ENCODE measurements at places on chromosomes 3 and 15. TPM values are rescaled to one million over a fixed set of nuclear protein-coding genes. Genes with fewer than 3 reads are reported as not detected.

DNA sequence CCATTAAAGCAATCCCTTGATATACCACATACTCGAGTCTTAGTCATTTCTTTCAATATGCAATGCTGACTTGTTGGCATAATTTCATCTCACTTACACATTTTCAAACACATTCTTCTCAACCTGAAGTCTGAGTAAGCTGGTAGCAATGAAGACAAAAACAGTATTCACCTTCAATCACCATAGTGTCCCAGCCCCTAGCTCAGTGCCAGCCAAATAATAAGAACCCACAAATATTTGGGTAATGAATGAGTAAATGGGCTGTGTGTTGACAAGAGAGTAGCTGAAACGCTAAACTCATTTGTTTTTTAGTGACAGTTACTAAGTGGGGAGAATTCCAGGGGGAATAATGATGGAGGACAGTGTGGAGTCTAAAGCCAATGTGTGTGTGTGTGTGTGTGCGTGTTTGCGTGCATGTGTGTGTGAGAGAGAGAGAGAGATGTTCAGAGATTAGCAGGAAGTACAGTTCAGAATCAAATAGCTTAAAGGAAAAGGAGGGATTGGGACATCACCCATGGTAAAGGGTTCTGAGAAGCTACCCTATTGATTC, 165.7 kb downstream of the GAP43 start:
- no peak for DNase-seq

GRCh38 chr3:69815970-69816369, 76.7 kb downstream of the MITF start:
- DNase-seq = no peak

DNA sequence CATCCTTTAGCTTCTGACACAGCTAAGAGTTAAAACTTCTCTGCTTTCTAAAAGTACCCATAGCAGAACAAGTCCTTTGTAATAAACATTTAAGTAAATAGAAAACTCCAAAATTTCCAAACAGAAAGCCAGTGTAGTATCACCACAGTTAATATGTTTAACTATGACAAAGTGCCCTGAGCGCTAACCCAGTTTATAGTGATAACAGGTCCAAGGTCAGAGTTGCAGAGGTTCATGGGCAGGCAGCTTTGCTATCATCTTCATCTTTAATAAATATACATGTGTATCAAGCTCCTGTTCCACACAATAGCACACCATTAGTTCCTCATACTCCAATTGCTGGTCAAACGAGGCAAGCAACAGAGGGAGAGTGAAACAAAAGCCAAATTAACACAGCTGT, 12.4 kb upstream of the TOP2B start:
- DNase-seq = no peak

- DNase-seq = peak; percentile 86
Observed at GRCh38 chr3:30643763-30644462, 37.5 kb downstream of the TGFBR2 start.

DNA sequence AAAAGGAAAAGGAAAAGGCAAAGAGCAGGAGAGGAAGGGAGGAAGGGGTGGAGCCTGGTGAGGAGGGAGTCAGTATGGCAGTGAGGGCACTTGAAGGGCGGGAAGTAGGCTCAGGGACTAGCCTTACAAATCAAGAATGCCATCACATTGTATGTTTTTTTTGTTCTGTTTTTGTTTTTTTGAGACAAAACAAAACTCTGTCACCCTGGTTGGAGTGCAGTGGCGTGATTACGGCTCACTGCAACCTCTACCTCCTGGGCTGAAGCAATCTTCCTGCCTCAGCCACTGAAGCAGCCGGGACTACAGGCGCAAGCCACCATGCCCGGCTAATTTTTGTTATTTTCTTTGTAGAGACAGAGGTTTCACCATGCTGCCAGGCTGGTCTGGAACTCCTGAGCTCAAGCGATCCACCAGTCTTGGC, 10.5 kb upstream of the PIK3CB start:
- no peak for DNase-seq

Gene SCN5A
- not detected for total RNA-seq

Gene RTP4
- total RNA-seq = 3.0 TPM

Gene LRRC2
- not detected for total RNA-seq

Gene AHSG
- total RNA-seq = not detected

Gene CYP1A1
- 0.42 TPM for total RNA-seq

Gene SLC24A1
- 5.5 TPM for total RNA-seq

Gene RNU5B-1
- not detected for total RNA-seq

Gene CAPN7
- 25.4 TPM for total RNA-seq

Data from activated CD4-positive, alpha-beta T cell treated with anti-CD3 and anti-CD28 coated beads, Interleukin-2, amount 10 ng/mL, durations not matched to agents 24 days and 14 days (primary cell).